ENCODE measurements at places on chromosomes 2 and 18.

DNA sequence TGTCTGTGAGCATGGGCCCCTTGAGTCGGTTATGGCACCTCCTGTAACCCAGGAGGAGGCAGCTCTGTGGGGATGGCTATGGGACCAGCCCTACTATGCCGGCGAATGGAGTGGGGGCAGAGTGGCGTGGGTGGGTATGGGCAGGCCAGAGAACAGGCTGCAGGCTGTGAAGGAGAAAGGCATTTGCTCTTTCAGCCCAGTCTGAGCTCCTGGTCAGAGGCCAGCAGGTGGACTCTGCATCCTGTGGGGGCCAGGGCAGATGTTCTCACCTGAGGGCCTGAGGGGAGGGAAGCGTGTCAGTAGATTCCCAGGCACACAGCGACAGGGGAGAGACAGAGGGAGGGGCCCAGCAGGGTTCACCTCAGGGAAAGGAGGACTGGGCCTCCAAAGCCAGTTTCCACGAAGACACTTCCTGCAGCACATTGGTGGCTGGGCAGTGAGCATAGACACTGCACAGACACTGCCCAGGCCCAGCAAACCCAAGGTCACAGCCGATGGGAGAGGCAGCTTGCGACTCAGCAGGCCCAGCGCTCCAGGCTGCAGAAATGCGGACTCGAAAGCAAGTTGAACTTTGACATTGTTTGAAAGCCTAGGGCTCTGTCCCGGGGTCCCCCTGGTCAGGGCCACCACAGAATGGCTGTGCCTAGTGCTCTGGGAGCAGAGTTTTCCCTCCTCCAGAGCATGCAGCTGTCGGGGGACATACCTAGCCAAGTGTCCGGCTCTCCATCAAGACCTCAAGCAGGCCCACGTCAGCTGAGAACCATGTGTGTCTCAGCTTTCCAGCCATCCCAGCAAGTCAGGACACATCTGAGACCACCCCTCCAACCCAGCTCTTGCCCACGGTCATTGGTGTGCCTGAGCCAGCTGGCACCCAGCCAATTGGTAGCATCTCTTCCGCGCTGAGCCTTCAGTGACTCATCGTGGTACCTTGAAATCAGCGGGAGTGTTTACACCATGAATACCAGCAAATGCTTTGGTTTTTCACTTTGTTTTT, 53.8 kb downstream of the TGOLN2 start:
- DNase-seq = no peak

- DNase-seq = no peak
These were observed 2.7 kb downstream of the ID2 start for GRCh38 chr2:8684540-8684877.

GRCh38 chr2:98601532-98602132, 6.7 kb downstream of the COA5 start:
- DNase-seq = no peak

GRCh38 chr2:233039212-233039845, 6.9 kb downstream of the NEU2 start:
- DNase-seq = no peak

GRCh38 chr2:39512434-39512935, 75.4 kb upstream of the MAP4K3 start:
- no peak for DNase-seq

- no peak for DNase-seq
These were observed 4.2 kb upstream of the METAP1D start for GRCh38 chr2:171995586-171995985.

GRCh38 chr2:120576509-120577474, 158.9 kb upstream of the GLI2 start:
- no peak for DNase-seq

GRCh38 chr2:96993367-96993766, 7.0 kb upstream of the FAM178B start:
- no peak for DNase-seq

GRCh38 chr2:182946958-182947369, 80.5 kb upstream of the FRZB start:
- DNase-seq = no peak

- DNase-seq = no peak
These were observed 1420.6 kb upstream of the NXPH2 start for GRCh38 chr2:140200764-140201163.

DNA sequence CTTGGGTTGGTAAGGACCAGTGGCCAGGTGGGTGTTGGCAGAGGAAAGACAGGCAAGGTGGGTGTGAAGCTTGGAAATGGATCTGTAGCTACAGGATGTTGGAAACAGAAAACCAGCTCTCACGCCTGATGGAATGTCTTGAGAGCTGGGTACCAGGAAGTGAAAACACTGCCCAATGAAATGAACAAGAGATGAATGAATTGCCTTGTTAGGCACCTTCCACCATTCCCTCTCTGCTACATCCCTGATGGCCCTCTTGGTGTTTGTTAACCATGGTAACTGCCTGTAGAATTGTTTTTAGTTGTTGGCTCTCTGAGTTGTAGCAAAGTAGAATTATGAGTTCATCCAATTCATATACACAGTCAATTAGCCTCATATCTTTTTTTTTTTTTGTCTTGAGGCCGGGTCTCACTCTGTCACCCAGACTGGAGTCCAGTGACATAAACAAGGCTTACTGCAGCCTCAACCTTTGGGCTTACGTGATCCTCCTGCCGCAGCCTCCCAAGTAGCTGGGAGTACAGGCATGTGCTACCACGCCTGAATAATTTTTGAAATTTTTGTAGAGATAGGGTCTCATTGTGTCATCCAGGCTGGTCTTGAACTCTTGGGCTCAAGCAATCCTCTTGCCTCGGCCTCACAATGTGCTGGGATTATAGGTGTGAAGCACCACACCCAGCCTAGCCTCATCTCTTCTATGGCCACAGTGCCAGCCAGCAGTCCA, 9.5 kb downstream of the KCMF1 start:
- no peak for DNase-seq

- no peak for DNase-seq
These were observed 417.2 kb upstream of the KLHL29 start for GRCh38 chr2:22967756-22968155.

DNA sequence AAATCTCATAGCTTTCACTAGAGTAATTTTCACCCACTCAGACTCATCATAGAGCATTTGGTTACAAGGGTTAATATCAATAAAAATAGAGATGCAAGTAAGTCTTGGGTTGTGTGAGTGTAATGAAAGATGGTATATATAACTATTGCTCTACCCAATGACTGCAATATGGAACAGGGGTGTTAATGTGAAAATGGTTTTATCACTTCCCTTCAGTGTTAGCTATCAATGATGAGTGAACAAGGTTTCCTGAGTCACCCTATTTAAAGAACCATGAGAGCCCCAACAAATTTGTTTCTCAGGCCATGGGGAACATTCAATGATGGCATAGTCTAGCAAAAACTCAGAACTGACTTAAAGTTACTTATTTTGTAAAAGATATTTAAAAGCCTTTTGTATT, 1133.6 kb upstream of the ZEB2 start:
- DNase-seq = no peak

- DNase-seq = no peak
These were observed 45.5 kb downstream of the CDC42EP3 start for GRCh38 chr2:37625796-37626571.

DNA sequence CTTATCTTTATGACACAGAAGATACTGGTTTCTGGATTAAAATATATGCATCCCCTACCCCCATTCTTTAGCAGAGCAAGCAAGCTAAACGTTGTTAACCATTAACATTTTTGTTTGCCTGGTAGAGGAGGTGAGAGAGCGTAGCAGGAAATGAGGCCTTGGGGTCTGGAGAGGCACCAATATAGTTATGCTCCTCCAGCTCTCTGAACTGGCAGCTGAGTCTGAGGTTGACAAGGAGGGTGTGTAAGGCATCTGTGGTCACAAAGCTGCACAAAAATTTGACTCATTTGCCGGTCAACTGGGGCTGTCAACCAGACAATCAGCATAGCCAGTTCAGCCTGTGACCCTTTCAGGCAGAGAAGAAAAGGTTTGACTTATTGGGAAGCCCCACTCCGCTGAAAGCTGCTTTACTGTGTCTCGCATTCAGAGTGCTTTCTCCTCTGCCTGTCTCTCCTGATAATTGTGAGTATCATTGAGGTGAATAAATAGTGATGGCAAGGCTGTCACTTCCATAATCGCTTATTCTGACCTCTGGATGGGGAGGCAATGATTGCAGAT, 647.5 kb upstream of the SETBP1 start:
- DNase-seq = no peak

DNA sequence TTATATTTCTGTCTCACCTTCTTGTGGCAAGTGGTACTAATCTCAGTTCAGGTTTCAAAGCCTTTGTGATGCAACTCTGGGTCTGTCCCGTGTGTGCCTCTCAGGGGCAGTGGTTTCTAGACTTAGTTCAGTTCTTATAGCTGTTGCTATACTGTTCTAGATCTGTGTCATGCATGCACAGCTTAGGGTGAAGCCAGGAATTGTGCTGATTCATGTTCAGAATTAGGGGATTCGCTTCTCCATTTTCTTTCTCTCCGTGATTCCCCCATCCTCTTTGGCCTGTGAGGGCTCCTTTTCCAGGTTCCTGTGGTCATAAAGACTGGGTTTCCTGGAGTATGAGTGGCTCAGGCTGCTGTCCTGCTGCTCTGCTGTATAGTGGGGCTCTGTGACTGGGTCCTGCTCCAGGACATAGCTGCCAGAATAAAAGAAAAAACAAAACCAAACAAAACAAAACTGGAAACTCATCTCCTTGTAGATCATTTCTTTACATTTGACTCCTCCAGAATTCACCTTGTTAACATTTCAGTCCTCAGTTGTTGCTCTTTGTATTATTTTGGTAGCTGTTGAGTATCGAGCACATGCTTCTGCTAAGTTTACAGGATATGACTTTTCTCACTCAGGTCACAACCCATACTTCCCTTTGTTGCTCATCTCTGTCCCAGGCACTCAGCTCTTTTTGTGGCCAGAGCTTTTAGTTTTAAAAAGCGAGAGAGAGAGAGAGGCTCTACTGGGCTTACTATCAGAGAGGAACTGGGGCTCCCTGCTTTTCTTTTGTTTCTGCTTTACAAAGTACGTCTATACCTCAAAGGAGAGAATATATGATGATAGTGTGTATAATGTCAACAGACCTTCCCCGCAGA, 34.2 kb downstream of the CERS6 start:
- DNase-seq = no peak

DNA sequence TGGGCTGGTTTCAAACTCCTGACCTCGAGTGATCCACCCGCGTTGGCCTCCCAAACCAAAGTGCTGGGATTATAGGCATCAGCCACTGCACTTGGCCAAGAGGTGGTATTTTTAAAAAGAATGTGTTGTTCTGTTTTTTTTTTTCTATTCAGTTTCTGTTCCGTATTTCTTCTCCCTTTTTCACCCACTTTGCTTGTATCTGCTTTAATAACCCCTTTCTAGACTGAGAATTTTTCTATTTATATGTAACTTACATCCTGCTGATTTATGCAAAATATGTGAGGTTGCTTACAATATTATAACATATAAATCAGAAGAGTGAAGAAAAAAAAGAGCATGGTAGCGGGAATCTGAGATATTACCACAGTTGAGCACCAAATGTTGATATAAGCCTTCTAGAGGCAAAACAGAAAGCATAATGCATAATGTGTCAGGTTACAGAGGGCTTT, 17.2 kb upstream of the LYPD6B start:
- no peak for DNase-seq

- no peak for DNase-seq
These were observed 35.5 kb downstream of the EFEMP1 start for GRCh38 chr2:55887901-55888624.

DNA sequence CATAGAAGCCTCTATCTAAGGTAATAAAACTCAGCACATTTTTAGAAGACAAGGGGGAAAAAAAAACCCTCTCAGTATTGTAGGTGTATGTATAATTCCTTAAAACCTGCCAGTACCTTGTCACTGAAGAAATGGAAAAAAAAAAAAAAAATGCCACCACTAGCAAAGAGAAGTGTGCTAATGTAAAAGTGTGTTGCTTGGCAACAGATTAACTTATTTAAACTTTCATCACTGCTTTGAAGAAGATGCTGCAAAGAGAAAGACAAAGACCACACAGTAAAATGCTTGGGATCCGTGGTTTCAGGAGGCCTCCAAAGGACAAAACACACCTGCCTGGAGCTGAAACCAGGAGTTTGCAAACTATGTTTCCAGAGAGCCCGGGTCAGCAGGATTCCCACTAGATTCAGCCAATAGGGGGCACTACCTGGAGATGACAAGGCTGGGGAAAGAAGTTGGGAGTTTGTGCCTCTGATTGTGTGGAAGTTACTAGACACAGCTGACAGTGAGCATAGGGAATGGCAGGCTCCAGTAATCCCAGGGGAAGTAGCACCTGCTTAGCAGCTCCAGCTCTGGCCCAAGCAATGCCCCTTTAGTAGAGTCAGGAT, 169.1 kb upstream of the TRIB2 start:
- DNase-seq = no peak

DNA sequence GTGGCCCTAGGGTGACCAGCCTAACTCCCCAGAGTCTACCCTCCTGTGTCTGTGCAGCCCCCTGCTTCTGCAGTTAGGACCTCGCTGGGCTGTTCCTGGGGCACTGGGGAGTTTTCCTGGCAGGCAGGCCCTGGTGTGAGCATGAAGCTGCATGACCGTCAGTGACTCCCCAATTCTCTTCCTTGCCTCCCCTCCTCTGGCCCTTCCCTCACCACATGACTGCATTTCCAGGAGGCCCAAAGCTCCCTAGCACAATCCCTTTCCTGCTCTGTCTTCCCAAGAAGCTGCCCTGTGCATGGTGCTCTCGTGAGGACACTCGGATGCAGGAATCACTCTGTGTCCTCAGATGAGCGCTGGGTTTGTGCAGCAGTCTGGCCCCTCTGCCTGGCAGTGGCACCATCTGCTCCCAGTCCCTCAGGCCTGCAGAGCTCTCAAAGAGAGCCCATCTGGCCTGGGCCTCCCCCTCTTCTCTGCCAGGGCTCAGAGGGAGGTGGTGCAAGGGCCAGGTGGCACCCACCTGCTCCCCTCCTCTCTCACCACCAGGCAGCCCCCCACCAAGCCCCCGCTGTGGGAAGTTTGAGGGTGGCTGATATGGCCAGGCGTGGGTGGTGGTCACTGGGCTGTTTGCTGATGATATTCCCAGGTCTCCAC, 125.6 kb upstream of the HS6ST1 start:
- DNase-seq = no peak

GRCh38 chr18:1232867-1233266, 328.2 kb downstream of the ADCYAP1 start:
- DNase-seq = no peak

DNA sequence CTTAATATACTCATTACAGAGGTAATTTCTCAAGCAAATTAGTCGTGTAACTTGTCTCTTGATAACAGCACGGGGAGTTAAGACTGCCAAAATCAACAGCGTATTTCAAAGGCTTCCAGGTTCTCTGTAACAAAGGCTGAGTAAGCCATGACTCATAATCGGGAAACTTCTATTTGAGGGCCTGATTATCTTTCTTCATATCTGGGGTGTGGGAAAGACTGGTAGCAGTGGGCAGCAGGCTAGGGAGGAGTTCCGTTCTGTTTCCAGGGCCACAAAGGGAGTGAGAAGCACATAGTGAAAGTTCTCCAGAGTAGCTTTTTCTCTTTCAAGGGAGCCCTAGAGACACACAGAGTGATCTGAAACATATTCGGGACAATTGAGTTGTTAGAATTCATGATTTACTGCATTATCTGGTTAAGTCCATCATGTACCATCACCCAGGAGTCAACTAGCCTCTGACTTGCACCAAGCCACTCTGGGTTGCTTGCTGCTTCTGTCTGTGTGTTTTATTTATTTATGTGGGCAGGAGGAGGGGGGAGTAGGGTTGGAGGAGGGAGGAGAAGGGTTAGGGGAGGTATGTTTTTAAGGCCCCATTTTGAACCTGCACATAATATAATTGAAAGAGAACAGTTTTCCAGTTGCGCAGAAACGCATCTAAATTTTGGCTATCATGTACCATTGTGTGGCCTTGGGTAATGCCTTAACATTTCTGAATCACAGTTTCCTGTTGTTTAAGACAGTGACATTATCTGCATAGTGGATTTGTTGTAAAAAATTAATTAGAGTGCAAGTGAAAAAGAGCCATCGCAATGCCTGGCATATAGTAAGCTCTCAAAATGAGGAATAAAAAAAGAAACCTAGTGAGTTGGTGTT, 80.5 kb upstream of the ITPRID2 start:
- no peak for DNase-seq
